ENCODE measurements at places on chromosomes 7 and 10.

DNA sequence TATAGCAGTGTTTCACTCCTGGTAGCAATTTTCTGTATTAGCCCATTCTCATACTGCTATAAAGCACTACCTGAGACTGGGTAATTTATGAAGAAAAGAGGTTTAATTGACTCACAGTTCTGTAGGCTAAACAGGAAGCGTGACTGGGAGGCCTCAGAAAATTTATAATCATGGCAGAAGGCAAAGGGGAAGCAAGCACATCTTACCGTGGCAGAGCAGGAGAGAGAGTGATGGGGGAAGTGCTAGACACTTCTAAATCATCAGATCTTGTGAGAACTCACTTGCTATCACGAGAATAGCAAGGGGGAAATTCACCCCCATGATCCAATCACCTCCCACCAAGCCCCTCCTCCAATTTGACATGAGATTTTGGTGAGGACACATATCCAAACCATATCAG is 131.6 kb upstream of the EFCAB10 start:
- no peak for DNase-seq

GRCh38 chr10:65346466-65346865 is 1579.4 kb upstream of the LRRTM3 start:
- no peak for DNase-seq

GRCh38 chr7:106588422-106589197 is 72.3 kb downstream of the CCDC71L start:
- DNase-seq = no peak

GRCh38 chr10:60236869-60237524 is 152.7 kb downstream of the ANK3 start:
- peak; percentile 65 for DNase-seq

Data from fibroblast of skin of right biceps (primary cell).